HEK293T (cell line): ENCODE measurements at places on chromosomes 7 and 10.

- no peak for DNase-seq
Observed at GRCh38 chr10:113239566-113240350, 289.7 kb downstream of the TCF7L2 start.

DNA sequence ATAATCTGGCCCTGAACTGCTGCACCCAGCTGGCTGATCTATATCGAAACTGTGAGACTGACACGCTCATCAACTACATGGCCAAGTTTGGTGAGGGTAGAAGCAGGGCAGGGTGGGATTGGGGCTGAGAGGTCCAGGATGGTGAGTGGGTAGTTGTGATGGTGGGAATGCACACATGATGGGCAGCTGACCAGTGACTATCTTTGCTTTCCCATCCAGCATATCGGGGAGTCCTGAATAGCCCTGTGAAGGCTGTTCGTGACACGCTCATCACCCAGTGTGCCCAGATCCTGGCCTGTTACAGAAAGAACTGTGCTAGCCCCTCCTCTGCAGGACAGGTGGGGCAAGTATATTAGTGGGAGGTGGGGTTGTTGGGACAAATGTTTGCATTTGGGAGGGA, 12.5 kb upstream of the CHCHD1 start:
- DNase-seq, result no peak

DNA sequence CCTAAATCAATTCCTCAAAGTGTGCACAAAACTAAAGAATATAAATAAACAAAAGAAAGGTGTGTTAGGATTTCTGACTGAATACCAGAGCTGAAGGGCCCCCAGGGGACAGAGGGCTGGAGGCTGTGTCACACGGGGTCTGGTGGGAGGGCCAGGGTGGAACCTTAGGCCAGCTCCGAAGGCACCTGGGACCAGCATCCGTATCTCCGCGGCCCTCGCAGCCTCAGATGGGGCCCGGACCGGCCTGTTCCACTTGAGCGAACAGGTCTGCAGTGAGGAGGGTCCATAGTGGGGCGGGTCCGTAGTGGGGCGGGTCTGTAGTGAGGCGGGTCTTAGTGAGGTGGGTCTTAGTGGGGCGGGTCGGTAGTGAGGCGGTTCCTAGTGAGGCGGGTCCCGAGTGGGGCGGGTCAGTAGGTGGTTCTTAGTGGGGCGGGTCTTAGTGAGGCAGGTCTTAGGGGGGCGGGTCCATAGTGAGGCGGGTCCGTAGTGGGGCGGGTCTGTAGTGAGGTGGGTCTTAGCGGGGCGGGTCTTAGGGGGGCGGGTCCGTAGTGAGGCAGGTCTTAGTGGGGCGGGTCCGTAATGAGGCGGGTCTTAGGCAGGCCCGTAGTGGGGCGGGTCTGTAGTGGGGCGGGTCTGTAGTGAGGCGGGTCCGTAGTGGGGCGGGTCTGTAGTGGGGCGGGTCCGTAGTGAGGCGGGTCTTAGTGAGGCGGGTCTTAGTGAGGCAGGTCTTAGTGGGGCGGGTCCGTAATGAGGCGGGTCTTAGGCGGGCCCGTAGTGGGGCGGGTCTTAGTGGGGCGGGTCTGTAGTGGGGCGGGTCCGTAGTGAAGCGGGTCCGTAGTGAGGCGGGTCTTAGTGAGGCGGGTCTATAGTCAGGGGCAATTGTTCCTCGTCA, 15.1 kb downstream of the GPR146 start:
- DNase-seq, result peak; percentile 74

GRCh38 chr10:120970595-120971529, 119.7 kb downstream of the WDR11 start:
- no peak for DNase-seq

GRCh38 chr7:21064698-21065648, 278.3 kb upstream of the SP8 start:
- DNase-seq, result no peak

DNA sequence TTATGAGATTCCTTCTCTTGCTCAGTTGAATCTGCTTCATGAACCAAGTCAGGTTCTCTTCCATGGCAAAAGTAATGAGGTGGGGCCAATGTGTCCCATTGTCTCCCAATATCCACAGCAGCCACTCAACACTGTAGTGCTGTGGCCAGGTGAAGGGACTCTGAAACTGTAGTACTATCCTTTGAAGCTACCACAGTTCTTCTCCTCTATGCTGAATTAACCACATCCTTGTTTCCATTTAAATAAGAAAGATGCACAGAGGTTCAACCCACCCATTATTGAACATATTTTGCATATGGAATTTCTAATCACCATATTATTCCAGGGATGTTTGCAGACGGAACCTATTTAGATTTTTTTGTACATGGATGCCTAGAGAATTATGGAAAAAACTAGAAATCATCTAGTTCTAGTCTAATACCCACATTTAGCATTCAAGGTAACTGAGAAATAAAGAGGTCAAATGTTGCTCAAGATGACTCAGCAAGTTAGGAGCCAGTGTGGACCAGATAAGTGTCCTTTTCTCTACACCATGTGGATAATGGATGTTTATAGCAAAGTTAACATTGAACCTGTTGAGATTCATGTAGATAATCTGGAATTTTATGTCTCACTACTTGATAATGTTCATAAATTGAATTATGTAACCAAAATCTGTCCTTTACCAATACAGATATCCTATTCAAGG, 64.5 kb downstream of the LRRTM3 start:
- no peak for DNase-seq

GRCh38 chr10:80163741-80164341, 31.3 kb downstream of the PLAC9 start:
- no peak for DNase-seq

DNA sequence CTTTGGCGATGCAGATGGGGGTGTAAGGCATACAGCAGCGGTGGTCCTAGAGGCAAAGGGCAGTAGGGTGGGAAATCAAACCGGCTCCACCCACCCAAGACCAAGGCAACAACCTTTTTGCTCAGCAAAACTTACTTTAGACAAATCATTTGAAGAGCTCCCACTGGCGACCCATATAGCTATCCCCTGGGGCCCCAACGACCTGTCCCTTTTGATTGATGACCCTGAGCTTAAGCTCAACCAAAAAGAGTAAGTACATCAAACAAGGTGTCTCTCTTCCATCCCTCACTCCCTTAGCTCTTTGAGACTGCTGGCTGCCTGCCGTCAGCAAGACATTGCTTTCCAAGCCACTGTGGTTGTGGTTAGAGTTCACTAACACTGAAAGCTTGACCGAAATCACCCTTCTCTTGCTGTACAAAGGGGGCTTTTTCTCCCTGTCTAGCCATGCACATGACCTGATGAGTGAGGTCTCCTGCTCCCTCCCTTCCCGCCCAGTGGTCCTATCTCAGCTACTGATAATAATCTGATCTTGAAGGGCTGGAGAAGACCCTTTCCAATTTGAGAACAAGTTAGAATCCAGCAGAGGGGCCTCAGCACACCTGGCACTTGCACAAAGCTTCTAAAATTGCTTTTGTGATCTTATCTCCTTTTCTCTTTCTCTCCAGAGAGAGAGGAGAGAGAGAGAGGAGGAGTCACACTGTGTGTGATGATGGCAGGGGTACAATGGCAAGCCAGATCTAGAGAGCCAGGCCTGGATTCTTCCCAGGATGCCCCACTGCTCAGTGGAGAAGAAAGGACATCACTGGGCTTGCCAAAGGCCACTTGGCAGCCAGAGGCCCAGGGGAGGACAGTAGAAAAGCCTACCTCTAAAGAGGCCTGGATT, 42.2 kb downstream of the XPNPEP1 start:
- no peak for DNase-seq

- no peak for DNase-seq
Observed at GRCh38 chr10:90805206-90805605, 52.6 kb downstream of the HTR7 start.

DNA sequence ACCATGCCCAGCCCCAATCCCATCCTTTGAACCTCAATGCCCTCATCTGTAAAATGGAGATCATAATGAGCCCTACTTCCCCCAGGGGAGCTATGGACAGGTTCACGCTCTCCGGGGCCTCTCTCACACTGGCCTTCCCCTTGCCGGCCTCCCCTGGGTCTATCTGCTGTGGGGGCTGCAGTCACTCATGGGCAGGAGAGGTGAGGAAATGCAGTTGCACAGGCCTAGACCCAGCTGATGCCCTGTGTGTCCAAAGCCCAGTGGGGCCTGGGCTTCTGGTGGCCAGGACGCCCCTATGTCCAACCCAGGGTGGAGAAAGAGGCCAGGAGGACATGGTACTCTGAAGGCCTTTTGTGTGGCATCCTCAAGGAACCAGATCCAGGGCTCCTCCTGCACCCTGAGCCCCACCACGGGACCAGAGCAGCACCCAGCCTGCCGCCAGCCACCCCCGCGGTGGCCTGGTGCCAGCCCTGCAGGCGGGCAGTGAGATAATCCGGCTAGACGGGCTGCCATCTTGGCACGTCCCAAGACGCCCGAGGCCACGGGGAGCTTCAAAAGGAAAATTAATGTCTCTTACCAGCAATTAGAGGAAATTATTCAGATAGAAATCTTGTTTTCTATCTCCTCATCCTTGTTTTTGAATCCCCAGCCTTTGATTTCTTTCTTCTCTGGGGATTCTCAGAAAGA, 39.0 kb downstream of the MYL10 start:
- no peak for DNase-seq

- no peak for DNase-seq
Observed at GRCh38 chr10:34006471-34006870, 672.0 kb upstream of the NRP1 start.

- peak; percentile 55 for DNase-seq
Observed at GRCh38 chr10:122307669-122308416, 36.7 kb downstream of the BTBD16 start.

GRCh38 chr10:113524539-113525490, 28.0 kb upstream of the HABP2 start:
- no peak for DNase-seq

GRCh38 chr10:130934293-130935127, 377.0 kb downstream of the TCERG1L start:
- DNase-seq, result no peak

- DNase-seq, result no peak
Observed at GRCh38 chr7:91427051-91427450, 162.8 kb downstream of the FZD1 start.

GRCh38 chr7:152336754-152337368, 98.9 kb downstream of the KMT2C start:
- peak; percentile 59 for DNase-seq

DNA sequence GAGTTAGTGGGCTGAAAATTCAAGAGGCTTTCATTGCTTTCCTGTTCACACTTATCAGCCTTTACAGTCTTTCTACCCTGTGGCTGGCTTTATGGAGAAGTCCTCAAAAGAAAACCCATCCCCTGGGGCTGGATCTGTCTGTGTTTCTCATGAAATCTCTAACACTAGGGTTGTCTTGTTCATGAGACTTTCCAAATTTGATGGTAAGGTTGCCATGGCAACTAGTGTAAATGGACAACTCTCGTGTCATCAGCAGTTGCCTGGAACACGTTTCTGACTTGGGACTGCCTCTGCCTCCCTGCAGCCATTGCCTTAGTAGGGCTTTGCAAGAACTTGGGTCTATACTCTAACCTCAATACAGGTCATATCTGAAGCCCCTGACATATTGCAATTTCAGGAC, 35.8 kb upstream of the PLPP4 start:
- no peak for DNase-seq

GRCh38 chr10:126245501-126245900, 142.8 kb downstream of the ADAM12 start:
- no peak for DNase-seq

GRCh38 chr10:22911889-22912762, 15.7 kb upstream of the ARMC3 start:
- DNase-seq, result peak; percentile 60

- DNase-seq, result peak; percentile 49
Observed at GRCh38 chr10:36725581-36726520, 399.5 kb upstream of the ANKRD30A start.

- no peak for DNase-seq
Observed at GRCh38 chr7:142563470-142563869, 185.8 kb upstream of the PRSS1 start.

GRCh38 chr7:2272031-2272430, 30.0 kb downstream of the NUDT1 start:
- no peak for DNase-seq

- DNase-seq, result no peak
Observed at GRCh38 chr10:93222211-93222754, 148.6 kb downstream of the CYP26A1 start.

GRCh38 chr10:127228195-127228787, 31.9 kb upstream of the INSYN2A start:
- DNase-seq, result no peak

- DNase-seq, result no peak
Observed at GRCh38 chr7:77354484-77354883, 61.7 kb downstream of the GSAP start.

DNA sequence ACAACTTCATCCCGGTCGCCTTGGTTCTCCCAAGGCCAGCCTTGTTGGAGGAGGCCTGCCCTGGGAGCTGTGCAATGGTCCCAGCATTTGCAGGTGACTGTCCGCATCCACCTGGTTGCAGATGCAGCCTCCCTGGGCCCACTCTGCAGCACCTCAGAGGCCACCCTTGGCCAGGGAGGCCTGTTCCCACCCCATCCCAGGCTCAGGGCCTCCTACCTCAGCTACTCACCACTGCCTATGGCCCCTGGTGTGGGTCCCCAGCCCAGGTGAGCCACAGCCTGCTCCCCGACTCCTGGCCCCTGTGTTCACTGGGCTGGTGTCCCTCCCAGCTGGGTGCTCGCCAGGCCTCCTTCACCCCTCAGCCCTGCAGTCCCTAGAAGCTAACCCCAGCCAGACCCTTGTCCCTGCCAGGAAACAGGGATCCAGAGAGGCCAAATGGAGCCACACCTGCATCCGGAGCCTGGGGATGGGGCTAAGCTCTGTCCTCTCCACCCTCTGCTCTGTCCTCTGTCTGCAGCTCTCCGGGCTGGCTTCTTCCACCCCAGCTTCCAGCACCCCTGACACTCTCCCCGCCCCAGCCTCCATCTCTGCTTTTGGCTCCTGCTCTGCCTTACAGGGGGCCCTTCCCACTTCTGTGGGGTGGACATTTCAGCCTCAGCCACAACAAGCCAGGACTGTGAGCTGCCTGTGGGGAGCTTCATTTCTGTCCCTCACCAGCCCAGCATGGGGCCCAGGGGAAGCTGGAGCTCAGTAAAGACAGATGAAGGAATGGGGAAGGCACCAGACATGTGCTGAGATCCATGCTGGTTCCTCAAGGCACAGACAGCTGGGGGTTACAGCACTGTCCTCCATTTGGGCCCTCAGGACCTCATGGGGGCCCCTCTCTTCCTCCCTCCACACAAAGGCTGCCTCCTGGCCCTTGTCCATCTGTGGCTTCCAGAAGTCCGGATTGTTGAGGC, 35.6 kb upstream of the ANTXRL start:
- DNase-seq, result no peak

DNA sequence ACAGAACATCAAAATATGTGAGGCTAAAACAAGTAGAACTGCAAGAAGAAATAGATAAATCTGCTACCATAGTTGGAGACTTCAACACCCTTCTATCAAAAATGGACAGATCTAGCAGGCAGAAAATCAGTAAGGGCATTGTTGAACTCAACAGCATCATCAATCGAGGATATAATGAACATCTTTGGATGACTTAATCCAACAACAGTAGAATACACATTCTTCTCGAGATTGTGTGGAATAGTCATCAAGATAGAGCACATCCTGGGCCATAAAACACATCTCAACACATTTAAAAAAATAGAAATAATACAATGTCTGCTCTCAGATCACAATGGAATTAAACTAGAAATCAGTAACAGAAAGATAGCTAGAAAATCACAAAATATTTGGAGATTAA, 9.9 kb downstream of the IGFBP1 start:
- no peak for DNase-seq

- DNase-seq, result no peak
Observed at GRCh38 chr7:3960050-3960763, 659.2 kb downstream of the SDK1 start.
